ENCODE measurements at places on chromosomes 7 and 10.

- DNase-seq: no peak
Measured at GRCh38 chr10:8594176-8594575, 539.7 kb downstream of the GATA3 start.

DNA sequence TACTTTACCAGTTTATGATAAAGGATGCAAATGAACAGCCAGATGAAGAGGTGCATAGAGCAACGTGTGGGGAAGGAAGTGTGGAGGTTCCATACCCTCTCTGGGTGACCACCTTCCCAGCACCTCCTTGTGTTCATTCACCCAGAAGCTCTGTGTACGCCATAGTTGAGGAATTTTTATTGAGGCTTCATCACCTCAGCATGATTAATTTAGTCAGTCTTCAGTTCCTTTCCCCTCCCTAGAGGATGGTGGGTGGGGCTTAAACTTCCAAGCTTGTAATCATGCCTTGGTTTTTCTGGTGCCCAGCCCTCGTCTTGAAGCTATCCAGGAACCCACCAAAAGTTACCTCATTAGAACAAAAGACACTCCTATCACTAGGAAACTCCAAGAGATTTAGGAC is 162.7 kb downstream of the PLCE1 start:
- DNase-seq: no peak

DNA sequence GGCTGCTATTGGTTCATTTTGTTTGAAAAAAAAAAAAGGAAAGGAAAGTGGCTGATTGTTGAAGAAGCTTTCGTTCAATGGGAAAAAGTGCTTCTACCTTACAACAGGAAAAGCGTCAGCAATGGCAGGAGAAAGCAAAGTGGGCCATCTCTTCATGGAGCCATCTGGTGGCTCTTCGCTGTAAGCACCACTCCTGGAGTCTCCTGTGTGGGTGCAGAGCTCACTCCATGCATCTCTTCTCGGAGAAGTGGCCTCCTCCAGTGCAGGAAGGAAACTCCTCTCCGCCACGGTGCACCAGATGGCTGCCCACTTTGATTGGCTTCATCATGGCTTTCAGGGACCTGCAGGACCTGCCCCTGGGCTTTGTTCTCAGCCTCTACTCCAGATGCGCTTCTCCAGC is 250.9 kb downstream of the PTEN start:
- DNase-seq: no peak

DNA sequence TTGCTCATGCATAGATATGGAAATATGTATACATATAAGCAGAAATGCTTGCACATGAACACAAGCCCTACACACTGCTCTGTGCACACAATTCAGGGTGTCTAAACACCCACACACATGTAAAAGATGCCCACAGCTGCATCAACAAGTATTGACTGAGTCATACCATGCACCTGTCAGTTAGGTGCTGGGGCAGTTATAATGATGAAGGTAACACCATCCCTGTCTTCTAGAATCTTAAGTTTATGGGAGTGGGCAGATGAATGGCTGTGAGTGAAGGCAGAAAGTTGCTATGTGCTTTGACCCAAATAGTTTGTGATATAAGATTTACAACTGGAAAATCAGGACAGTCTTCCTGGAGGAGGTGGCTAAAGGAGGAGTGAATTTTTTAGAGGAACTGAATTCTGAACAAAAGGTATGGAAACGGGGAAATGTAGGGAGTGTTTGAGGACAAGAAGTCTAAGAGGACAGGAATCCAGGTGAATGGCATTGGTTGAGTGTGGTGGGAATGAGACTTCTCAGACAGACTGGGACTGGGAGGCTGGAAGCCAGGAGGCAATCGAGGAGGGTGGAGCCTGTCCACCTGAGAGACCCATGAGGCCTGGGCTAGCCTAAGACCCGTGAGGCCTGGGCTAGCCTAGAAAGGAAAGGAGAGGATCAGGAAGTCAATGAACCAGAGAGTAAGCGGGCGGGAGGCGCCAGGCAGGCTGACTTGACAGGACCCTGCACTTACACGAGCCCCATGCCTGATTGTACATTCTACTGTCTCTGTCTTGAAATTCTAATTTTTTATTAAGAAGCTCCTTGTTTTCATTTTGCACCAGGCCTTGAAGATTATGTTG is 20.7 kb downstream of the POLL start:
- DNase-seq: no peak

GRCh38 chr7:3955751-3956696 is 655.0 kb downstream of the SDK1 start:
- no peak for DNase-seq

- no peak for DNase-seq
Measured at GRCh38 chr10:91090761-91091529, 129.5 kb upstream of the PCGF5 start.

GRCh38 chr10:75335983-75336382 is 65.6 kb downstream of the ZNF503 start:
- DNase-seq: no peak

DNA sequence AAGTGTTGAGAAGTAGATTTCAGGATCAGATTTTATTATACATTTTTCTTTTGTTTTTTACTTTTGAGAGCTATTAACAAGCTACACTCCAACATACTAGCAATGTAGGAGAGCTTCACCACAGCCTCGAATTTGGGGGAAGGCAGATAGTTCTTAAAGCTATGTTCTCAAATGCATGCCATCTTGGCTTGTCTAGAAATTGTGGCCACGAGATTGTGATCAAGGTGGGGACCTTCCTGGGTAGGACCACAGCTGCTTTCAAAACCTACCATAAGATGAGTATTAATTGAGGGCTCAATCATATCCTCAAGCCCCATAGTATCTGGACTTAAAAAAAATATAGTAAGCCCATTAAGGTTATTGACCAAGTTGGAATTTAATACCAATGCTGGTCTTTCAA is 27.9 kb upstream of the JAZF1 start:
- DNase-seq: no peak

DNA sequence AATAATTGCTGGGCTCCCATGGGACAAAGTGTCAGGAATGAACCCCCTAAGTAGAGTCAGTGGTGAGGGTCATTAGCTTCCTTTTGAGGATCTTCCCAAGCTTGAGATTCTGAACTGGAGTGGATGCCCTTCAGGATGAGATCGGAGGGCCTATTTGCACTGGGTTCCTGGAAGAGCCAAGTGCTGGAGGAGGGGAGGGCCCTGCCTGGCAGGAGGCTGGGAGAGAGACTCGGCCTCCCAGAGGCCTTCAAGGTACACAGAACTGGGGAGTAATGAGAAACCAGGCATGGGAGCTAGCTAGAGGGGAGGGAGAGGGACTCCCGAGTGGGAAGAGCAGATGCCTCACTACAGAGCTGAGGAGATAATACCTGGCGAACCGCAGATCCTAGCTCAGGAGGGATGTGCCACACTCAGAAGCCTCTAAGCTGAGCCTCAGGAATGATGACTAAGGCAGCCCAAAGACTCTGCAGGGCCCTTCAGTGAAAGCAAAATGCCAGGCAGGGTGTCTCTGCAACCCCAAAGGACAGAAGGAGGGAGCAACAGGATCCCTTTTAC is 9.4 kb downstream of the PDAP1 start:
- DNase-seq: no peak

DNA sequence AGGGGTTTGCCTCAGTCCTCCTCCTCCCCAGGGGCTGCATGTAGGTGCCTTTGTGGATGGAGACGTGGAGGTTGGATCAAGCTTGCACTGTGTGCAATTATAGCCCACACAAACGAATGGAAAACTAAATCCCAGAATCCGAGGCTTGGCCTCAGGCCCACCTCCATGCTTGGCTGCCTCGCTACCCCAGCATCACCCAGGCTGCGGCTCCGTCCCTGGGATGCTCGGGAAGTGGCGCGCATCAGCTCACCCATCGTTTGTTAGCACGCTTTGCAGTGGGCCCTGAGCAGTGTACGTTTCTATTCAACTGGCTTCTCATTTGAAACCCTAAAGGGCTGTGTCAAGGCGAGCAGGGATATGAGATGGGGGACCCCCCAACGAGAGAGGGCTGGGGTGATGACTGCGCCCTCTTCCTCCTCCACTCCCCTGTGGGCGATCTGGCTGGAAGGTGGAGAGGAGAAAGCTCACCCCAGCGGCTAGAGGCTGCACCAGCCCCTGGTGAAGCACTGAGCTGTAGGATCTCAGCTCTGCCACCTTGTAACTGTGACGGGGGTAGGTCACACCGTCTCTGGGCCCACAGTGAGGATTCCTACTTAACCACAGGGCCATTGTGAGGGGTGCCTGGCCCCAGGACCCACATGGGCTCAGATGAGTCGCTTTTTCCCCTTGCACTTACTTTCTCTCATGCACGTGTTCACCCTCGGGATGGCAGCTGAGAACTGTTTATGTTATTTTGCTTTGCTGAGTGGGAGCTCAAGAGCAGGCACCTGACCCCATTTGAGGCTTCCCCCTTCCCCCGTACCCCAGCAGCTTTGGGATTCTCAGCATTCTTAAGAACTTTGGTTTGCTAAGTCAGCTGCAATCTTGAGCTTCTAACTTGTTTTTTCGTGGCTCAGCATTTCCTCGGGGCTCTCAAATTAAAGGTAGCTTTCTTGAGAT is 12.7 kb upstream of the BTBD16 start:
- DNase-seq: no peak

DNA sequence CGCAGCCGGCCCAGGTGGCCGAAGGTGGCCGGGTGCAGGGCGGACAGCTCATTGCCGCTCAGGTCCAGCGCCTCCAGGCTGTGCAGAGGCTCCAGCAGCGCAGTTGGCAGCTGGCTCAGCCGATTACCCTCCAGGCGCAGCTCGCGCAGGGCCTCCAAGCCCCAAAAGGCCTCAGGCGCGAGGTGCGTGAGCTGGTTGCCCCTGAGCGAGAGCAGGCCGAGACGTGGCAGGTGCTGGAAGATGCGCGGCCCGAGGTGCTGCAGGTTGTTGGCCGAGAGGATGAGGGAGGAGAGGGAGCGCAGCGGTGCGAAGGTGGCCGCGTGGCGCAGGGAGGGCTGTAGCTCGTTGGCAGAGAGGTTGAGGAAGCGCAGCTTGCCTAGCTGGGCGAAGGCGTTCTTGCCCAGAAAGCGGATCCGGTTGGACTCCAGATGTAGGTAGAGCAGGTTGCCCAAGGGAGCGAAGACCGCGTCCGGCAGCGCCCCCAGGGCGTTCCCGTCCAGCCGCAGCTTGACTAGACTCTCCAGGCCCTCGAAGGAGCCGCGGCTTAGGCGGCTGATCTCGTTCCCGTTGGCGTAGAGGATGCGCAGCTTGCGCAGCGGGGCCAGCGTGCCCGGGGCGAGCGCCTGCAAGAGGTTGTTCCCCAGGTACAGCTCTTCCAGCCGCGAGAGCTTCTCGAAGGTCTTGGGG is 923 bp downstream of the TRIL start:
- no peak for DNase-seq

DNA sequence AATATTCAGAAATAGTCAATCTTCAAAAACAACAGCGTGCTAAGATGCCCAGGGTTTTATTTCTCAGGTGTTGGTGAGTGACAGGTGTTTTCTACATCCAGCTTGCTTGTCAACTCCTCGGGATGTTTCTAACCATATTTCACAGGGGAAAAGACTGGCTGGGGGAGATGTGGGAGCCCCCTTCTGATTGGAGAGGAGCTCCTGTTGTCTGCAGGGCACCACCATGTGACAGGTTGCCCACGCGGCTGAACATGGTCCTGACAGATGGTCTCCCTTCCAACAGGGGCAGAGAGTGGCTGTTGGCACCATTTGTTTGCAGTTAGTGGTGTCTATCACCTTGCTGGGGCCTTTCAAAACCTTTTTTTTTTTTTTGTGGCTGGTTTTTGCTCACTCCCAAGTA is 16.5 kb upstream of the GPR26 start:
- DNase-seq: no peak

GRCh38 chr10:25048450-25048849 is 32.0 kb downstream of the THNSL1 start:
- DNase-seq: no peak

DNA sequence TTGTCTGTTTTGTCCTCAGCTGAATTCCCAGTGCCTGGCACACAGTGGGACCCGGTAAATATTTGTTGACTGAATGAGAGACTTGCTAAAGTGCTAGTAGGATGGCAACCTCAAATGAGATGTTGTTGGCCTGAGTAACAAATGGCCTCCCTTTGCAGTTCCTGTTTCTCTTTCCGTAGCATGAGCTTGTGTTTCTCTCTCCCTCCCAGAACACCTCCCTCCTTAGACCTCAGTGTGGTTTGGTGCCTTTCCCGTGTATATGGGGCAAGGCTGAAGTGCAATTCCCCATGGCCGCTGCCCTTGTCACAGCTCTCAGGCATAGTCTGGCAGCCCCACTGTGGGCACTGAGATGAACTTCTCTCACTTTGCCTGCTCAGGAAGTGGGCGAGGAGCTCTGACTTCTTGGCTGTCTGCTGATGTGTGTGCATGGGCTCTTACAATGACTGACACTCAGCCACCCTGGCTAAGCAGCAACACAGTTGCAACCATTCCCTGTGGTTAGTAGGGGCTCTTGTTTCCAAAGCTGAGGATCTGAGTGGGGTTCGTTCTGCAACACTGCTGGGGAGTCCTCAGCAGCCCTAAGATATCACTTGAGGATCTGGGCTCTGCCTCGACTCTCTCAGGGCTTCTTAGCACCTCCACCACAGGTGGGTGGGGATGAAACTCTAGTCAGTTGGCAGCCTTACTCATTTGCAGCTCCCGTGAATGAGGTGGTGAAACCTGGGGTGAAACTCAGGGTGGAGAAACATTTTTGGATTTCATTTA is 136.1 kb downstream of the ICA1 start:
- peak; percentile 45 for DNase-seq

DNA sequence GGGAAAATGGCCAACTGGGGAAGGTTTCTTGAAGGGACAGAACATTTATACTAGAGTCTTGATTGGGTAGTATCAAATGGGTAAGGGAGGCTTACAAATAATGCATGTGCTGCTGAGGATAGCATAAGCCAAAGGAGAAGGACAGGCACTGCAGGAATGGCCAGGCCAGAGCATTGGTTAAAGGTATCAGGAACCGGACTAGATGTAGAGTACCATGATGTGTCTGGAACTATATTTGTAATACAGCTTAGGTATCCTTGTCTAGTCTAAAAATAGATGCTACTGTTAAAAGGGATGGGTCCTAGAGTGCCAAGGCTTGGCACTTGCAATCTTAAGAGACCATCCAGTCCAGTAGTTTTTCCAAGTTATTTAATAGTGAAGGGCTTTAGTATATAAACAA is 20.3 kb downstream of the TMEM243 start:
- no peak for DNase-seq

GRCh38 chr10:123149162-123149567 is 1.2 kb downstream of the HMX2 start:
- DNase-seq: no peak

GRCh38 chr7:159076333-159076732 is 68.3 kb downstream of the VIPR2 start:
- DNase-seq: no peak

DNA sequence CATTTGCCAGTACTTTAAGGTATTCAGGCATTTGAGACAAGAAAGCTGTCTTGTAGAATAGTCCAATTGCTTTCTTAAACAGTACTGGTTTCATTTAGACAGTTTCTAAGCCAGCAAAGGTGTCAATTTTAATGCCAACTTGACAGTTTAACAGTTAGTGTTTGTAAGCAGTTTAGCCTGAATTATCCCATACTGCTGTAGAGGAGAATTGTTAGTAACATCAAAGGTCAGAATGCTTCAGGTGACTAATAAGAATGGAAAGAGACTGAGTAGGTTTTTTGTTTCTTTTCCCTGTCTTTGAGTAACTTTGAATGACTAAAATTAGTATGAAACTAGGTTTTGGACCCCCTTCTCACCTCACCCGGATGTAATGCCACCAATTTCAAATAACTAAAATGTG is 29.5 kb upstream of the VDAC2 start:
- DNase-seq: no peak
